Fibroblast of the aortic adventitia (primary cell): ENCODE measurements at places on chromosomes 6 and 20. TPM values are rescaled to one million over a fixed set of nuclear protein-coding genes. Genes with fewer than 3 reads are reported as not detected.

The STX16 gene
- total RNA-seq = 25.5 and 26.5 TPM in 2 replicates

The TRIM31 gene
- total RNA-seq = not detected in 2 replicates

The SCRT2 gene
- total RNA-seq = not detected in 2 replicates

The TNNC2 gene
- total RNA-seq = 0.45 and 1.8 TPM in 2 replicates

The SNX3 gene
- 165 and 266 TPM in 2 replicates for total RNA-seq

The PPP1R14C gene
- total RNA-seq = 2.1 TPM in 1 of 2 replicates, not detected in the other

The PCSK2 gene
- not detected in 2 replicates for total RNA-seq

The SLC22A23 gene
- 7.8 and 9.0 TPM in 2 replicates for total RNA-seq

The SLC24A3 gene
- total RNA-seq = 0.57 TPM in 1 of 2 replicates, not detected in the other

The LCA5 gene
- 7.4 and 12.1 TPM in 2 replicates for total RNA-seq

The ZC3H12D gene
- 0.09 TPM in 1 of 2 replicates, not detected in the other for total RNA-seq

The GINS1 gene
- 7.9 and 15.9 TPM in 2 replicates for total RNA-seq

The RFX6 gene
- not detected in 2 replicates for total RNA-seq

The FAM209B gene
- not detected in 2 replicates for total RNA-seq

The DZANK1 gene
- total RNA-seq = 0.99 and 1.5 TPM in 2 replicates

The OLIG3 gene
- 0.74 TPM in 1 of 2 replicates, not detected in the other for total RNA-seq

The BEND6 gene
- 15.3 and 34.8 TPM in 2 replicates for total RNA-seq

The PXMP4 gene
- total RNA-seq = 2.7 and 7.6 TPM in 2 replicates

The SNAP91 gene
- 0.36 TPM in 1 of 2 replicates, not detected in the other for total RNA-seq

The ZNF334 gene
- 0.63 and 14.0 TPM in 2 replicates for total RNA-seq

The ABRACL gene
- total RNA-seq = 15.8 and 32.2 TPM in 2 replicates

The ADAM33 gene
- total RNA-seq = 68.6 and 145 TPM in 2 replicates

The FAM50B gene
- 6.0 and 7.4 TPM in 2 replicates for total RNA-seq

The CD40 gene
- total RNA-seq = 0.45 and 1.5 TPM in 2 replicates

The TULP4 gene
- 131 and 354 TPM in 2 replicates for total RNA-seq

The FAM217A gene
- total RNA-seq = not detected in 2 replicates

The FAM8A1 gene
- total RNA-seq = 12.0 and 28.9 TPM in 2 replicates

The FRMD1 gene
- not detected in 2 replicates for total RNA-seq

The PLCB4 gene
- total RNA-seq = 0.25 and 4.1 TPM in 2 replicates

The ATP5F1E gene
- 34.4 and 43.6 TPM in 2 replicates for total RNA-seq

The CAP2 gene
- 6.5 and 8.7 TPM in 2 replicates for total RNA-seq

The IMPG1 gene
- total RNA-seq = not detected in 2 replicates

The GRM1 gene
- total RNA-seq = under 0.01 and 0.09 TPM in 2 replicates

The DPM1 gene
- 52.3 and 70.8 TPM in 2 replicates for total RNA-seq

The TMEM217 gene
- 0.09 TPM in 1 of 2 replicates, not detected in the other for total RNA-seq

The COMMD7 gene
- total RNA-seq = 31.5 and 49.3 TPM in 2 replicates

The BPI gene
- 1.4 TPM in 1 of 2 replicates, not detected in the other for total RNA-seq

The ASCC3 gene
- 87.5 and 132 TPM in 2 replicates for total RNA-seq

The MAS1 gene
- under 0.01 and 0.08 TPM in 2 replicates for total RNA-seq

The TXLNB gene
- 0.33 and 0.36 TPM in 2 replicates for total RNA-seq

The PAX1 gene
- not detected in 2 replicates for total RNA-seq
